Right hindlimb (tissue), 1 donor: ENCODE measurements at places on chromosomes 3 and 15.
A peak's percentile ranks its signal among the peaks of the same experiment; 100 is the strongest.

GRCh38 chr3:171058058-171058457, 31.5 kb upstream of the SLC2A2 start:
- no peak for DNase-seq

DNA sequence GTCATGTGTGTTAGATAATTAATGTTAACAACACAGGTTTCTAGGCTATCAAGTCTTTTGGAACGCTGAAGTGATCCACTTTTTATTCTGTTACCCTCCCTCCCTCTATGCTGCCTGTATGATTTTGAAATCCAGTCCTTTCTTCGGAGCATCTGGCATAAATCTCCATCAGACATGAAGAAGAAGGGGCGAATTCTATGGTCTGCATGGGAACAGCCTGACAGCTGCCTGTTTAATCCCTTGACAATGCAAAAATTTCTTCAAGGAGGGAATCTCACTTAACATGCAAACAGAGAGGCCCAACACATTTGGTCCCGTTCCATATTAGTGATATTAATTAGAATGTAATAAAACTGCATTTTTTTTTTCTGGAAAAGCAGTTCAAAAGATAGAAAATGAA, 145.2 kb downstream of the VGLL3 start:
- DNase-seq, result no peak

GRCh38 chr3:64082411-64082810, 59.1 kb upstream of the PSMD6 start:
- no peak for DNase-seq

DNA sequence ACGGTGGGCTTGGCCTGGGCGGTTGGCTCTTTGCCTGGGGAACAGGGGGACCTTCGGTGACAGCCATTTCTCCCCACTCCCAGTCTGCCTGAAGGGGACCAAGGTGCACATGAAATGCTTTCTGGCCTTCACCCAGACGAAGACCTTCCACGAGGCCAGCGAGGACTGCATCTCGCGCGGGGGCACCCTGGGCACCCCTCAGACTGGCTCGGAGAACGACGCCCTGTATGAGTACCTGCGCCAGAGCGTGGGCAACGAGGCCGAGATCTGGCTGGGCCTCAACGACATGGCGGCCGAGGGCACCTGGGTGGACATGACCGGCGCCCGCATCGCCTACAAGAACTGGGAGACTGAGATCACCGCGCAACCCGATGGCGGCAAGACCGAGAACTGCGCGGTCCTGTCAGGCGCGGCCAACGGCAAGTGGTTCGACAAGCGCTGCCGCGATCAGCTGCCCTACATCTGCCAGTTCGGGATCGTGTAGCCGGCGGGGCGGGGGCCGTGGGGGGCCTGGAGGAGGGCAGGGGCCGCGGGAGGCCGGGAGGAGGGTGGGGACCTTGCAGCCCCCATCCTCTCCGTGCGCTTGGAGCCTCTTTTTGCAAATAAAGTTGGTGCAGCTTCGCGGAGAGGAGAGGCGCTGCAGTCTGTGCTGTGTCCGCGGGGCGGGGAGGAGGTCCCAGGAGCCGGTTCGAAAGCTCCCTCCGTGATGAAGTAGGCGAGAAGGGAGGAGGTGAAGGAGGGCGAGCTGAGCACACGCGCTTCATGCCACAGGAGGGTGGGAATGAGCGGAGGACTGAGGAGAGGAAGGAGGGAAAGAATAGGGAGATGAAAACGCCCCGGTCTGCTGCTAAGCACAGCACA, 9.6 kb downstream of the CLEC3B start:
- no peak for DNase-seq

GRCh38 chr3:189766416-189766815, 135.2 kb downstream of the TP63 start:
- no peak for DNase-seq

- no peak for DNase-seq
Observed at GRCh38 chr15:38549222-38549621, 15.4 kb downstream of the RASGRP1 start.

- DNase-seq, result no peak
Observed at GRCh38 chr15:89071471-89071870, 16.8 kb upstream of the ABHD2 start.

GRCh38 chr3:173622166-173622565, 224.6 kb downstream of the NLGN1 start:
- DNase-seq, result no peak

- peak; percentile 87 for DNase-seq
Observed at GRCh38 chr15:72117486-72118016, 399 bp downstream of the MYO9A start.

- no peak for DNase-seq
Observed at GRCh38 chr15:83538682-83539081, 91.5 kb downstream of the SH3GL3 start.

DNA sequence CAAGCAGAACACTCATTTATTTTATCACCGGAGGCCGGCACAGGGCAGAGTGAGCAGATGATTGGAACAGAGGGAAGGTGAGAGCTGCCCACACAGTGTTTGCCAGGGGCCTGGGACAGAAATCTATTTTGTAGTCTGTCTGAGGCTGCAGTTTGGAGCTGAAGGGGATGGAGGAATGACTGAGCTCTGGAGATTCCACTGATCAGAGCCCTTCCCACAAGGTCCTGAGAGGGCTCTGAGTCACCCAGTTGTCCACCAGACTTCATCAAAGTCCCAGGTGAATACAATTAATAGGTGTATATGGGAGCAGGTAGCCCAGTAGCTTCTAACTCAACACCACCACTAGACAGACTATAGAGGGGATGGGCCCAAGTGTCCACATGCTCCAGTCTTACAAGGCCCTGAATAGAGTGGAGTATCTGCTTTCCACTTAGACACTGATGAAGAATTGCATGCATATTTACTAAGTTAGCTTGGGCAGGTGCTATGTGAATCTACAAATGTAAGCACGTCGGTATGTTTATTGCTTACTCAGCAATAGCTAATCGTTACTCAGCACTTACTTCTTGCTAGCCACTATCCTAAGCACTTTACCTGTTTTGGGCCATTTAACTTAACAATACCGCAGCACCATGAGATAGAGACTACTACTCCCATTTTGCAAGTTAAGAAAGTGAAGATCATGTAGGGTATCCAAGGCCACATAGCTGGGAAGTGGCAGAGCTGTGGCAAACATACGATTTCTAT, 2.7 kb upstream of the STARD5 start:
- DNase-seq, result no peak

GRCh38 chr3:115284980-115285379, 137.9 kb upstream of the ZBTB20 start:
- no peak for DNase-seq

- DNase-seq, result no peak
Observed at GRCh38 chr3:190301591-190301990, 20.7 kb downstream of the CLDN1 start.

DNA sequence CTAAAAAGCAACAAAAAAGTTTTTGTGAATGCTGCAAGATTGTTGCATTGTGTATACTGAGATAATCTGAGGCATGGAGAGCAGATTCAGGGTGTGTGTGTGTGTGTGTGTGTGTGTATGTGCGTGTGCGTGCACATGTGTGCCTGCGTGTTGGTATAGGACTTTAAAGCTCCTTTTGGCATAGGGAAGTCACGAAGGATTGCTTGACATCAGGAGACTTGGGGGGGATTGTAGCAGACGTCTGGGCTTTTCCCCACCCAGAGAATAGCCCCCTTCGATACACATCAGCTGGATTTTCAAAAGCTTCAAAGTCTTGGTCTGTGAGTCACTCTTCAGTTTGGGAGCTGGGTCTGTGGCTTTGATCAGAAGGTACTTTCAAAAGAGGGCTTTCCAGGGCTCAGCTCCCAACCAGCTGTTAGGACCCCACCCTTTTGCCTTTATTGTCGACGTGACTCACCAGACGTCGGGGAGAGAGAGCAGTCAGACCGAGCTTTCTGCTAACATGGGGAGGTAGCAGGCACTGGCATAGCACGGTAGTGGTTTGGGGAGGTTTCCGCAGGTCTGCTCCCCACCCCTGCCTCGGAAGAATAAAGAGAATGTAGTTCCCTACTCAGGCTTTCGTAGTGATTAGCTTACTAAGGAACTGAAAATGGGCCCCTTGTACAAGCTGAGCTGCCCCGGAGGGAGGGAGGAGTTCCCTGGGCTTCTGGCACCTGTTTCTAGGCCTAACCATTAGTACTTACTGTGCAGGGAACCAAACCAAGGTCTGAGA, 4.7 kb downstream of the BHLHE40 start:
- DNase-seq, result peak; percentile 54

GRCh38 chr3:29183346-29184087, 97.4 kb upstream of the RBMS3 start:
- DNase-seq, result no peak

DNA sequence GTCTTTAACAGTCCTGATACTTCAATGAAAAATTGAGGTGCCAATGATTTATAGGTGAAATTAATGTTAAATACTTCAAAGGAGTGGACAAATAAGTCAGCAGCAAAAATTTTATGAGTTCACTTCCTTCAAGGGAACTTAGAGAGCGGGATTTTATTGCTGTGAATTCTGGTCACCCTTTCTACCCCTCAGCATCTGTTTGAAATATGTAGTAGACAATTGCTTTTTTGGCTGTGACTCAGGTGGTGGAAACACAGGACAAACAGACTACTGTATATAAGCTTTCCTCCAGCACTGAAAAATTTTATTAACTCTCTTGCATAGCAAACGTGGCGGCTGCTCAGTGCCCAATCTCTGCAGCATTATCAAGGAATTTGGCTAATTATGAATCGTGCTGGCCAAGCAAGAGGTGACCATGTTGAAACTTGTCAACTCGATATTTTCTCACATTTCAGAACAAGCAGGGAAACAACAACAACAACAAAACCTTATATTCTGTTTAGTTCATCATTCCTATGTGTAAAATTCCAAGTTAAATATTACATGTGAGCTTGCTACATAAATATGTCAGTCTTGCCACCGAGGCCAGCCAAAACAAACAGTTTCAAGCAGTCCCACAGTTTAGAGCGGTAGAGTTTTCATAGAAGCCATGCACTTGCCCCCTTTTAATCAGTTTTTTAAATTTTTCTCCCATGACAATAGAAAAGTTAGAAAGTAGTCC, 420.2 kb downstream of the FOXP1 start:
- no peak for DNase-seq

- DNase-seq, result no peak
Observed at GRCh38 chr3:93989241-93989640, 9.3 kb downstream of the ARL13B start.

- no peak for DNase-seq
Observed at GRCh38 chr3:32794487-32795308, 23.1 kb upstream of the TRIM71 start.
